Transverse colon (tissue), 4 donors: ENCODE measurements at places on chromosomes 5 and 9. TPM values are rescaled to one million over a fixed set of nuclear protein-coding genes. Genes with fewer than 3 reads are reported as not detected.

DNA sequence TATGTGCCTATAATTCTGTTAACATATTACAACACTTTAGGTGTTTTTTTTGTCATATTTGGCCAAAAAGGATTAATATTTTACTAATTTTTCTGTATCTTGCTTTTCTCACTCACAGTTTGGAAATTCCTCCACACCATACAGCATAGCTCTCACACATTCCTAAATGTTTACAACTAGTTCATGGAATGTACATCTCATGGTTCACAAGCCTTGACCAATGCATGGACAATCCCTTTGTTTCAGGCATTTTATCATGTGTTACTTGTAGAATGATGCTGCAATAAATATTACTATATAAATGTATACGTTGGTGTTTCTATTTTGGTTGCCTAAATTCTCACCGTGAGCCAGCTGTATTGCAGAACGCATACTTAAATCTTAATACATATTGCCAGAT is 80.5 kb upstream of the SPATA31C2 start:
- no peak for DNase-seq

GRCh38 chr5:172498431-172499129 is 44.3 kb upstream of the SH3PXD2B start:
- no peak for DNase-seq

- DNase-seq = no peak
These were observed 76.3 kb upstream of the RAPGEF1 start for GRCh38 chr9:131815970-131816873.

DNA sequence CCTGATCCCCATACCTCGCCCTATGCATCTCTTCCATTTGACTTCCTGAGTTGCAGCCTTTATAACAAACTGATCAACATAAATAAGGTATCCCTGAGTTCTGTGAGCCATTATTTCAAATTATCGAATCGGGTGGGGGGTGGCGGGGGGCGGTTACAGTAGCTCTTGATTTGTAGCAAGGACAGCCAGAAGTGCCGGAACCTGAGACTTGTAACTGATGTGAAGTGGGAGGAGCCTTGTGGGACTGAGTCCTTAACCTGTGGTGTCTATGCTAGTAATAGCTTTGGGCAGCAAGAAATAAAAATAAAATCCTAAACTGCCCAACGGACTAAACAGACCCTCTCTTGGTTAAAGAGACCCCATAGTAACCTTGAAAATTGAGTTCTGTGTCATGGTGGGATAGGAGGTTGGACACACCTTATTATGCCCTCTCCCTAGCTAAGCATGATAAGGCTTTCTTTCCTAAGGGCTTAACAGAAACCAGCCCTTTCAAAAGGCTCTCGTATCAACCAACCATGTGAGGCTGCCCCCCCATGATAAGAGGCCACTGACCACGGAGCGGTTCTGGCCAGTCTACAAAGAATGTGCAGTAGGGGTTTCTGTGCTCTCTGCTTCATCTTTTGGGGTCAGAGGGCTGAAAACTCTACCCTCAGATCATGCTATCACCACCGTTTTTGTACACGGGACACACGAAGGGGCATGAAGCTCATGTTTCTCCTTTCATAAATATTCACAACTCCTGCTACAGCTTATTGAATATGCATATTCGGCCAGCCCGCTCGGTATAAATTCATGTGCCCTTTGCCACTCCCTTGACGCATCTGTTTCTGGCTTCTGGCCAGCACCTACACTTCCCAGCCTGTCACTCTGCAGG is 39.5 kb upstream of the IQGAP2 start:
- DNase-seq = peak; percentile 84

DNA sequence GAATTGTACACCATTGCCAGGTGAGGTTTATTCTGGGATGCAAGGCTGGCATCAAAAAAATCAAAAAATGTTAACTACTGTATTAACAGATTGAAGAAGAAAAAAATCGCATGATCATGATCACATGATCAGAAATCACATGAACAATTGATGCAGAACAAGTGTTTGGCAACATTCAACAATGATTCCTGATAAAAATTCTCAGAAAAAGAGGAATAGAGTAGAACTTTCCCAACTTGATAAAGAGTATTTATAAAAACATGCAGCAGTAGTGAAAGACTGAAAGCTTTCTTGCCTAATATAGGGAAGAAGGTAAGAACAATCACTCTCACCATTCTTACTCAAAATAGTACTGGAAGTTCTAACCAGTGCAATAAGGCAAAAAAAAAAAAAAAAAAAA is 16.4 kb downstream of the SLCO4C1 start:
- DNase-seq = no peak

- DNase-seq = no peak
These were observed 40.0 kb upstream of the DMRT1 start for GRCh38 chr9:801399-802071.

ENC1 gene
- 25.7 TPM for total RNA-seq

DNA sequence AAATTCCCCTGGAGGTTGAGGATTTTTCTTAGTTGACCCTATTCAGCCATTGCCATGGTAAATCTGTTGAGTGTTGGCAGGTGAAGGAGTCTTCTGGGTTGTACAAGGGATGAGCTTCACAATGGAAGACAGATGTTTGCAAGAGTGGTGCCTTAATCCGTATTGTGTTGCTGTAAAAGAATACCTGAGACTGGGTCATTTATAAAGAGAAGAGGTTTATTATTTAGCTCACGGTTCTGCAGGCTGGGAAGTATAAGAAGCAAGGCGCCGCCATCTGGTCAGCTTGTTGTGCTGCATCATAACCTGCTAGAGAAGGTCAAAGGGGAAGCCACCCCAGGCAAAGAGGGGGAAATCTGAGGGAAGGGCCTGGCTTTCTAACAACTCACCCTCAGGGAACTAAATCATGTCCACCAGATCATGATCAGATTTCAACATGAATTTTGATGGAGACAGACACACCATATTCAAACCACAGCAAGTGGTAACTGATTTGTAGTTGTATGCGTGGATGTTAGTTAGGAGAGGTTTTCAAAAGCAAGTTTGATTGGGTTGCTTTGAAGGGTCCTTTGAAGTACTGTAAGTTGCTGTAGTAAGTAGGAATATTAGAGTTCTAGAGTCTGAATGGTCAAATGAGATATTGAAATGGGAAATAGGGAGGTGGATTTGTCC is 2.5 kb downstream of the TNPO1 start:
- peak; percentile 74 for DNase-seq

GRCh38 chr5:167888393-167888792 is 403.1 kb upstream of the WWC1 start:
- no peak for DNase-seq

SPATA31A7 gene
- total RNA-seq = not detected

DNA sequence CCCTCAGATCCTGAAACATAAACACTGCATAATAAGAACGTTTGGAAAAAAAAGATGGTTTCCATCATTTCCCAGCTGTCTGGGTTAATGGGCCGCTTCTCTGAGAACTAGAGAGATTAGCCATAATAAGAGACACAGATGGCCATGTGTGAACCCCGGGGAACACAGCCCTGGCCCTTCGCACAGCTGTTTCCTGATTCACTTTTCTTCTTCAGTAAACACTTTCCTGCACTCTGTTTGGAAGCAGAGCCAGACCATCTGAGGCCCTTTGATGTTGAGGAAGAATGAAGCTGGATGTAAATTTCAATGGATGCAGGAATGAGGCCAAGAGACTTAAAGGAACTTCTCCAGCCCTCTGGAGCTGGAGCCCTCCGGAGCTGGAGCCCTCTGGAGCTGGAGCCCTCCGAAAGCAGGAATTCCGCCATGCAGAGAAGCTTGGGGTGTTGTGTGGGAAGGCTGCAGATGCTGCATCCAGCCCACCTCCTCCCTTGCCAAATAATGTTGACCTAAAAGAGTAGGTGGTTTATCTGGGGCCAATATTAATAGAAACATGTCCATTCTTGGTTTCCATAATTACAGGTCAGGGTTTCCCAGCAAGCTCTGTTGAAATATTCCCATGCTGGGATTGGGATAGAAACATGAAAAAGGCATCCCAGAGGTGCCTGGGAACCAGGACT is 218.9 kb downstream of the NXNL2 start:
- DNase-seq = no peak

GRCh38 chr9:1747417-1747967 is 267.7 kb upstream of the SMARCA2 start:
- no peak for DNase-seq

FAM120A gene
- 122 TPM for total RNA-seq

DNA sequence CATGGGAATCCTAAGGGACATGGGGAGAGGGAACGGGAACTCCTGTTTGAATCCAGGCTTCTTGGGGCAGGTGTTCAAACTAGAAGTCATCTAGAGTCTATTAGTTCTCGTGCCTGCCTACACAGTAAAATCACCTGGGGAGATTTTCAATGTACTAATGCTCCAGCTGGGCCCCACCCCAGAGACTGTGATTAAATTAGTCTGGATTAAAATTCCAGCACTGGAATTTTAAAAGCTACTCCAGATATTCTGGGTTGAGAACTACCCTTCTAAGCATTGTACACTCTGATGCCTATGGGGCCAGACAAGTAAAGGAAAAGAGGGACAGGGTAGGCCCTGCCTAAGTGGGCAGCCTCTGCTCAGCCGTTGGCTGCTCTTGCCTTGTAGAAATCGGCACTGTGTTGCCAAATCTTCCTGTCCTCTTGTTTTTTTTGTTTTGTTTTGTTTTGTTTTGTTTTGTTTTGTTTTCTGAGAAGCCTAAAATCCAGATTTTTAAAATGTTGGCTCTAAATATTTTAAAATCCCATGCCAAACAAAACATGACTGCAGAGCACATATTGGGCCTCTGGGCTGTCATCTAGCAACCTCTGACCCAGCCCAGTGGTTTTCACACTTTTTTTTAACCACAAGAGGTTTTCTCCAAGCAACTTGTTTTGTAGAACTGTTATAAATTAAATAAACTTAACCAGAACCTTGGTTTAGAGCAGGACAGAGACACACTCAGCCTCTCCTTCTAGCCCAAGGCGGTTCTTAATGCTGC is 29.0 kb downstream of the ADRB2 start:
- no peak for DNase-seq

CSF2 gene
- total RNA-seq = not detected

DNA sequence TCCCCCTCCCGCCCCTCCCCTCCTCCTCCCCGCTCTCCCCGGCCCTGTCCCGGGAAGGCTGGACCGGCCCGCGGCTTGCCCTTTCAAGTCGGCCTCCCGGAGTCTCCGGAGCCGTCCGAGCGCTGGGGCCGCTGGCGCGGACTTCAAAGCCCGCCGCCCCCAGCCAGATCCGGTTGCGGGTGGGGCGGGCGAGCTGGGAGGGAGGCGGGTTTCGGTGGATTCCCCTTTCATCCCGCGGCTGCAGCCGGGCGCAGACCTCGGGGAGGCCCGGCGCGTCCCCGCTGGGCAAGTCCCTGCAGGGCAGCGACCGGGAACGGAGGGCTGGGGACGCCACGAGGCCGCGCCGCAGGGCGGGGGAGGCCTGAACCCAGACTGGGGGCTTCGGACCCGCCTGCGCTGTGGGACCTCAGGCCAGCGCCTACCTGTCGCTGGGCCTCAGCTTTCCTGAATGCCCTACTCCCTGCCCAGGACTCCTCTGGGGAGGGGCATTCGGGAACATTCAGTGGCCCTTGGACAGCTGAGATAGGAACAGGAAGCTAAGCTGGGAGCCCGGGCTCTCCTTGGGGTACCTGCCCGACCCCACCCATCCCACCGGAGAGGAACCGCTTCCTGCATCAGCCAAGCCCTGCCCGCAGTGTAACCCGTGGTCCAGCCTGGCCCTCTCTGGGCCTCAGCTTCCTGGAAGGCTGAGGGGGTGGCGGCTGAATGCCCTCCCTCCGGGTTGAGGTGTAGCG is 23.4 kb downstream of the C9orf50 start:
- DNase-seq = peak; percentile 62

DNA sequence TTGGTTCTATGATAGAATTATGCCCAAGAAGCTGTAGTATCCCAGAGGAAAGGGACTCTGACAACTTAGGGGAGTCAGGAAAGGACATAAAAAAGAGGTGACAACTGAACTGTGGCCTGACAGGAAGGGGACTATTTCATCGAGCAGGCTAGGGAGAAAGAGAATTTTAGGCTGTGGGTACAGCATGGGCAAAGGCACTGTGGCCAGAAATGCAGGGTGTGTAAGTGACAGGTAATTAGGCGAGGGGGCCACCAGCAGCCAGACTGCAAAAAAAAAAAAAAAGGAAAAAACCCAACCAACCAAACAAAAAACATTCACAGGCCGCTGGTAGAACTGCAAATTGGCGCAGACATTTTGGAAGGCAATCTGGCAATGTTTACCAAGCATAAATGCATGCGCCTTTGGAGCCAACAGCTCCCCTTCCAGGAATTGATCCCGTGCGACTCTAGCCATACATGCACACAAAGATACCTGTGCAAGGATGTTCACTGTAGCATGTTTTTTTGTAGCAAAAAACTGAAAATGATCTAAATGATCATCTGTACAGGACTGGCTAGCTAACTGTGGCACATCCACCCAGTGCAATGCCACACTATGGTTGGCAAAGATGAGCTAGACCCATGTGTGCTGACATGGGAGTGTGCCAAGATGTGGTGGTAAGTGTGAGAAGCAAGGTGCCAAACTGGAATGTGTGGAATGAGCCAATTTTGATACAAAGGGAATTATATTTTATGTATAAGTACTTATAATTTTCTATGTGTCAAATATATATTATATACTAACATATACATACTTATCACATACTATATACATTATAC is 1.1 kb downstream of the EIF4E1B start:
- no peak for DNase-seq

NKD2 gene
- 0.41 TPM for total RNA-seq

- DNase-seq = no peak
These were observed 62.3 kb downstream of the GCNT1 start for GRCh38 chr9:76521244-76521681.

SV2C gene
- 0.41 TPM for total RNA-seq

- no peak for DNase-seq
These were observed 494.5 kb upstream of the GRAMD2B start for GRCh38 chr5:125928663-125929062.

- DNase-seq = no peak
These were observed 278.9 kb upstream of the CD180 start for GRCh38 chr5:67475489-67475888.

GRCh38 chr5:174118823-174119467 is 73.4 kb downstream of the NSG2 start:
- DNase-seq = no peak

DNA sequence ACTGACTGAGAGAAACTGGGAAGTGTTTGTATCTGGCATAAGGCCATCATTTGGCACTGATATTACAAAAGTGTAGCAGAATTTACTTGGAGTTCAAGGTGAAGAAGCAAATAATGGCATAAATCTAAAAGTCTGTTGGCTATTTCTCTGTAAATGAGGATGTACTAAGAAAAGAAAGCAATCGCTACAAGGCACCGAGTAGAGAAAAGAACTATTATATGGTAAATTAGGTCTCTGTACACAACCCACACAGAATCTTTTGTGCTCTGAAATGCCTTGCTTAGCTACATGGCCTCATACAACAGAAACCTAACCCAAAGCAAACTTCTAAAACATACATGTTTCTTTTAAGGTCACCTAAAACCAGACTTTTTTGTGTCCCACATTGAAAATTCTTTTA is 290.1 kb upstream of the WWC1 start:
- DNase-seq = no peak

GRCh38 chr5:17213938-17214337 is 3.5 kb upstream of the BASP1 start:
- no peak for DNase-seq
